ENCODE measurements at places on chromosomes 4 and X. TPM values are rescaled to one million over a fixed set of nuclear protein-coding genes. Genes with fewer than 3 reads are reported as not detected.

Gene NSG1
- total RNA-seq: 0.80 TPM

Gene CT45A10
- total RNA-seq: not detected

Gene PFKFB1
- total RNA-seq: not detected

Gene HSFX4
- not detected for total RNA-seq

Gene NMU
- total RNA-seq: 0.80 TPM

Gene SLC6A8
- 29.3 TPM for total RNA-seq

Gene DRD5
- not detected for total RNA-seq

Gene UGT2B15
- total RNA-seq: not detected

Gene RIBC1
- total RNA-seq: 0.65 TPM

Gene NXF2B
- not detected for total RNA-seq

Gene C4orf17
- not detected for total RNA-seq

Gene KIT
- total RNA-seq: 7.3 TPM

Gene EPGN
- not detected for total RNA-seq

Data from epithelial cell of alveolus of lung (primary cell).